ENCODE measurements at places on chromosomes 3 and 15.

DNA sequence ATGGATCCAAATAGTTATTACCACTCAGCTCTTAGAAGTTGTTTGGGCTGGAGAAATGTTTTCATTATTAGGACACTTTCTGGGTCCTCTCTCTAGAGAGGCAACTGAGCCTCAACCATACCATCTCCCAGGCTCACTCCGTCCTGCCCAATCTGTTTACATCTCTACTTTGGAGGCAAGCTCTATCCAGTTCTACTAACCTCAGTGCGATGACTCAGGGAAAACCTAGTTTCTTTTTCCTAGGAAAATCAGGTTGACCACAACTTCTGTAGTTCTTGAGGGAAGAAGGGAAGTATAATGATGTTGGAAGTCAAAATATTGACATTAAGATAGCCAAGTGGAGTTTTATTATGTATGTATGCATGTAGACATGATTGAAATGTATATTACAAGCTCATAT lies 40.4 kb downstream of the LPP start:
- DNase-seq: no peak

GRCh38 chr3:139870000-139870675 lies 64.8 kb upstream of the CLSTN2 start:
- DNase-seq: no peak

DNA sequence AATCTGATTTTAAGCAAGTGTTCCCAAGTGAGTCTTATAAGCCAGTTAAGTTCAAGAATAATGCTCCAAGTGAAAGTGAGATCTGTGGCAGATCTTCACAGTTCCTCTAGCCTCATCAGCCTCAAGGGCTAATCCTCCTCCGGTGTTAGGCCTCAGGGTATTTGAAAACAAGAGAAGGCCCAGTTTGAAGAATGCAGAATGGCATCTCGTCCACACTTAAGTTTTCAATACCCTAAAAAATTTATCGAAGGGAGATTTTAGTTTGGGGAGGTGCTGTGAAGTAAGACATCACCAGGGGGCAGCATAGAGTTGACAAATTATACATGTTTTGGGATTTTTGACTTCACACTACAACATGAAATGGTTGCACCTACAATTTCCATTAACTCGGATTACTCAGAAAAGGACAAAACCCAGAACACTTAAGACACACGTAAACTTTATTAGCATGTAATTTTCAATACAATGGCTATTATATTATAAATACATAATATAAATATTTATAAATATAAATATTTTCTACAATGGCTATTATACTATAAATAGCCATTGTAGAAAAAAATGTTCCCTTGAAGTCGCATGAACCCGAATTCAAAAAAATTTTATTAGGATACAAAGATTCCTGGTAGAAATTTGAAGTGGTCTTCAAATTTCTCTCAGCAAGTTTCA lies 2.3 kb upstream of the TMEM266 start:
- no peak for DNase-seq

GRCh38 chr3:38039101-38039898 lies at the start of gene DLEC1:
TSS of gene DLEC1 (plus strand) at chr3:38039208. CDS start at chr3:38039226, 18 bp downstream.
- DNase-seq: no peak

GRCh38 chr15:95051861-95052260 lies 820.5 kb downstream of the MCTP2 start:
- DNase-seq: no peak

- no peak for DNase-seq
Observed at GRCh38 chr15:53564647-53565046, 194.8 kb downstream of the WDR72 start.

GRCh38 chr3:151931171-151931570 lies 57.7 kb downstream of the SUCNR1 start:
- no peak for DNase-seq

DNA sequence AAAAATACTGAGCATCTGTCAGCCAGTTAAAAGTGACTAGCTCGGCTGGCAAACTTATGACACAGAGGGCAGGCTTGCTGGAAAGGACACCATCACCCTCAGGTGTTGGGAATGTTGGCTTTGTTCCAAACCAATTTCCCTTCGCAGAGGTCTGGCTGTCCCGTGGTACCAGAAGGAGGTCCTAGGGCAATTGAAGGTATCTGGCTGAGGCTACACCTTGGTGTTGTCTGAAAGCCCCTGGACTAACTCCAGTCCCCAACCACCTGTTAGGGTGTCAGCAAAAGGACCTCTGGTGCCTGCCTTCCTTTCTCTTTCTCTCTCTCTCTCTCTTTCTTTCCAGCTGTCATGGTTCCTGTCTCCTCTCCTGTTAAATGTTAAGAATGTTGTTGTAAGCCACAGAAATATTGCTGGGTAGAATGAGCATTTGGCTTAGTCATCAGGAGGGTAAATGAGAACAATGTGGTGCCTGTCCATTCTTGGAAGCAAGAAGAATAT lies 12.5 kb downstream of the PRR20G start:
- DNase-seq: peak; percentile 70

- DNase-seq: peak; percentile 34
Observed at GRCh38 chr3:52005571-52005986, 9.9 kb upstream of the RPL29 start.

DNA sequence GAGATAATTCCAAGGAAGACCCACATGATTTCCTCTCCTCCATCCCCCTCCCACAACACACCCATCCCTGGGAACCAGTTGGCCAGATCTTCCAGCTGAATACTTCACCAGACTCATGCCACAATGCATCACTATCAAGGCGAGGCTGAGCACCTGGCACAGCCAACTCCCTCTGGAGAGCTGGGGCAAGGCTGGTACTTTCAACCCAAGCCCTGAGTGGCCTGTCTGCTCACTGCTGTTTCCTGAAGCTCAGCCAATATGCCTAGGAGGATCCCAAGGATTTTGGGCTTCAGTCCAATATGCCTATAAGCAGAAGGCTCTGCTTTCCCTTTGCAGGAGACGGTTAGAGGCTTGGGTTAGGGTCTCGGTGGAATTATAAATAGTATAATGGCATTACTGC lies 90.9 kb upstream of the NEO1 start:
- no peak for DNase-seq

DNA sequence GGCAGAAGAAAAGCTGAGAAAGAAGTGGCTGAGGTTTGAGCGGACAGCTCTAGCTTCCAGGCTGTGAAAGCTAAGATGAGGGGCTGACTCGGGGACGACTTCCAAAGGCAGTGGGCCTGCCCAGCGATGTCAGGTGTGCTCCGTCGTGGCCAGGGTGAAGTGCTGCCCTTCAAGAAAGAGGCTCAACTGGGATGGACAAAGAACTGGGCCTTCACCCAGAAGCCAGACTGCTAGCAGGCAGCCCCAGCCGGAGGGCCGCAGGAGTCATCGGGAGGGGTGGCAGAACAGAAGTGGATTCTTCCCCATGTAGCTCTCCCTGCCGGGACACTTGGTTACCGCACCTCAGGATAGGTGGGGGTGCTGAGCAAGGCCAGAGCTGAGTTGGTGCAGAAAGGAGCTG lies 13.1 kb upstream of the SEC13 start:
- DNase-seq: no peak

GRCh38 chr15:72342385-72342784 lies 22.4 kb upstream of the CELF6 start:
- DNase-seq: no peak

DNA sequence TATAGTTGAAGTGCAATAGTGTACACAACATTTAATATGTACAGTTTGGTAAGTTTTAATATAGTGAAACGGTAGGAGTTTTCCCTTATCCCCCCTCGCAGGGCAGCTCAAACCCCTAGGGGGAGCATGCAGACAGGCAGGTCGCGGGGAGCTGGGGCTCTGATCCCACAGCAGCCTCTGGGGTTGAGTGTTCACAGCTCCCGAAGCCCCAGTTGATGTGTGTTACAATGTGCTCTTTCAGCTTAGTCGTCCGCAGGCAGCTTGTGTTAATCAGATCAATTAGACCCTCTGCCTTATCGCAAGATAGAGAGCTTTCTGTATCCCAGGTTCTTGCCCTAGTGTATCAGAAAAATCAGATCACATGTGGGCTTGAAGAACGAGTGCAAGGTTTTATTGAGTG lies 143.1 kb upstream of the CHRNA7 start:
- no peak for DNase-seq

DNA sequence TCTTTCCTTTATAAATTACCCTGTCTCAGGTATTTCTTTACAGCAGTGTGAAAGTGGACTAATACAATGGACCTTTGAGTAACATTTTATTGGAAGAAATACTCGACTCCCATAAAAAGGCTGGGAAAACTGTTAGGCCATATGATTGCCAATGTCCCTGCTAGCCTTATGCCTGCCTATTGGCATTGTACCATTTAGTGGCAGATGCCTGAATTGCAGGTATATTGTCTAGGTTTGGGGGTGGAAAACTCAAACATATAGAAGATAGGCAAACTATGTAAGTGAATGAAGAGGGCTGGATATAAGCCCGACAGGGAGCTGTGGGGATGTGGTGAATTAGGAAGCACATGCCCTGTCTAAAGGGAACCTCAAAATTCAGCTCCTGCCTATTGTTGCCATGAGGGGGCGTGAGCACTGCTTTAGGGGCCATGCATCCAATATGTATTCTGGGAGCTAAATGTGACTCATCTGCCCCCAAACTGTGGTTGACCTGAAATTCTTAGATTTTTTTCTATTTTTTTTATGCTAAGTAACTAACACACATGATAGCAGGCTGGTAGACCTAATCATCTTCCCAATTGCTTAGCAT lies 65.2 kb upstream of the TRA2B start:
- no peak for DNase-seq

DNA sequence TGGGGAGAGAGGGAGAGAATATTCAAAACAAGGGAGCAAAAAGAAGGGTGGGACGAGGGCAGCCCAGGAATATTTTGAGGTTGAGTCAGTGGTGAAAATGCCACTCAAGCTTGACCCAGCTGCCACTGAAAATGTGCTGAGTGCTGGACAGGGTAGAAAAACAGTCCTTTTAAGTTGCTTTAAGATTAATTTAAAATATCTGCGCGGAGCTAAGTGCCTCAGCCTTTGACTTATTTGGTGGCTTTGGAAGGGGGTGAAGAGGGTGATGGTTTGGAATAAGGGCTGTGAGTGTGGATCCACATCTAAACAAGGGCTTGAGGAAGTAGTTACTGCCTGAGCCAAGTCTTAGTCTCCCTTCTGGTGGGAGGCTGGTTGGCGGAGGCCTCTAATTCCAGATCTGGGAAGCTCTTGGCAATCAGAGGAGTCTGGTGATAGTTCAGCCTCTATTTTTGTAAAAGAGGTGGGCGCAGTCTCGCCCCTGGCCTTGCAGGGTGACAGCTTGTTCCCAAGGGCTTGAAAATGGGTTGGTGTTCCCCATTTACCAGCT lies 280.8 kb upstream of the ROPN1 start:
- no peak for DNase-seq

- DNase-seq: no peak
Observed at GRCh38 chr3:152100491-152101132, 168.1 kb upstream of the MBNL1 start.

DNA sequence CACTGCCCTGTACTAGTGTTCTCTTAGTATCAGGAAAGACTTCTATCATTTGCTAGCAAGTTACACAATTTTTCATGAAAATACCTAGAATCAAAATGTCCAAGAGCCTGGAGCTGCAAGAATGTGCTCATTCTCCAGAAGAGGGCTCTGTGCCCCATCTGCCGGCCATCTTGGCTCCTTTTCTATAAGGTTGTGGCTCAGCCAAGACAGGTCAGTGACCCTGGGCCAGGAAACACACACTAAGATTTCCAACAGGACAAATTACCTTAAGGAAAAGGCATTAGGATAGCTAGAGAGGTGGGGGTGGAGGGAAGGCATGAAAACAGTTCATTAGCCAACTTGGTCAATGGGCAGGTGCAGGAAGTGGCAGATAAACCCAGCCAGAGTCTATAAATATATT lies 20.7 kb downstream of the TIMP4 start:
- DNase-seq: no peak

GRCh38 chr3:28008235-28008634 lies 233.2 kb upstream of the CMC1 start:
- DNase-seq: no peak

- DNase-seq: no peak
Observed at GRCh38 chr15:79463043-79463780, 31.1 kb downstream of the MINAR1 start.

DNA sequence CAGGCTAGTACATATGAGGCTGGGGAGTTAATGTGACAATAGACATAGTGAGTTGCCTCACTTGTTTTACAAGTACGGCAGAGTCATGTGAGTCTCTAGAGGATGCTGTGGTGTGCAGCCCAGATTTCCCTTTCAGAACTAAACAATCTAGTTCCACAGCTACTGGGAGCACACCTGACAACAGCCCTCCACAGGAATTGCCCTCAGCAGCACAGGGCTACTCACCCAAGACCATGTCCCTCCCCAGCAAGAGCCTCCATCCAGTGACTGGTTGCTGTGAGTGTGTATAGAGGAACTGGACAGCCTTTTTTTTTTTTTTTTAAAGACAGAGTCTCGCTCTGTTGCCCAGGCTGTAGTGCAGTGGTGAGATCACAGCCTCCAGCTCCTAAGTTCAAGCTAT lies 40.2 kb upstream of the UBE2E2 start:
- DNase-seq: no peak

DNA sequence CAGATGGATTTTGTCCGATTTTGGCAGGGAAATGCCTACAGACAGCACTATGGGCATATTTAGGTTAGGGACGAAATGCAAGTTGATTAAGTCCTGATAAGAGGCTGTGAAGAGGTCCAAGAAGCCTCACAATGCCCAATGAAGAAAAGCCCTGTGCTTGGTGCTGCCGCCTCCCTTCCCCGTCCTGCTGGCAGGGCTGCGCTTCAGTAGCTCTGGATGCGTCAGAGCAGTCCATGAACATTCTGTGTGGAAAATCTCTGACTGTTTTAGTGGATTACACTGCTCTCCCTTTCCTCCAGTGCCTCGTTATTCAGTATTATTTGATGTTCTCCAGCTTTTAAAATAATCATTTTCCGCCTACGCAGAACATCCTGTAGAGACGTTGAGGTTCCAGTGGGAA lies 39.6 kb downstream of the MLH1 start:
- DNase-seq: no peak

- no peak for DNase-seq
Observed at GRCh38 chr3:129692743-129693142, 86.3 kb upstream of the PLXND1 start.

GRCh38 chr15:37693926-37694325 lies 240.5 kb upstream of the TMCO5A start:
- no peak for DNase-seq

DNA sequence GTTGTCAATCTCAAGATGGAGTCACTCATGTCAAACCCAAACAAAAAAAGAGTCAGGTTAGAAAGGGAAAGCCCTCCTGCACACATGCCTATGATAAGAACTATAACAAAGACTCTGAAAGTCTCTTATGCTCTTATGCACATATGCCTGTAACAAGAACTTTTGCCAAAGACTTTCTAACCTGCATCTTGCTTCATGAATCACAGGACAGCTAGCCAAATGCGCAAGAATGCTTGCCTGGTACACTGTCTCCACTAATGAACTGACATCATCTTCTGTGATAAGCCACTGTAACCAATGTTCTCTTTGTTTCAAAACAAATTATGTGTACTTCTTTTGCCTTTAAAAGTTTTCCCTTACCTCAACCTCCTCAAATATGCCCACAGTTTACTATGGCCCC lies 18.2 kb upstream of the EHHADH start:
- DNase-seq: no peak

GRCh38 chr3:157070678-157070999 lies 89.3 kb downstream of the CCNL1 start:
- DNase-seq: no peak

- DNase-seq: no peak
Observed at GRCh38 chr3:190074817-190075216, 45.9 kb downstream of the P3H2 start.

- DNase-seq: no peak
Observed at GRCh38 chr3:64449026-64449425, 223.8 kb upstream of the PRICKLE2 start.

Data from kidney epithelial cell (primary cell).